ENCODE measurements at places on chromosomes 4 and X.

GRCh38 chr4:76955182-76955581 is 5.6 kb downstream of the SEPTIN11 start:
- no peak for DNase-seq

GRCh38 chrX:12580548-12580947 is 210.7 kb upstream of the PRPS2 start:
- DNase-seq = no peak

GRCh38 chr4:121449416-121449815 is 68.6 kb upstream of the QRFPR start:
- no peak for DNase-seq

- no peak for DNase-seq
These were observed 44.3 kb downstream of the IL21 start for GRCh38 chr4:122576261-122577188.

- DNase-seq = no peak
These were observed at the start of gene CLNK for GRCh38 chr4:10684631-10685030. Gene CLNK (minus strand): TSS chr4:10684768. CDS start chr4:10667869, 16,899 bp downstream.

DNA sequence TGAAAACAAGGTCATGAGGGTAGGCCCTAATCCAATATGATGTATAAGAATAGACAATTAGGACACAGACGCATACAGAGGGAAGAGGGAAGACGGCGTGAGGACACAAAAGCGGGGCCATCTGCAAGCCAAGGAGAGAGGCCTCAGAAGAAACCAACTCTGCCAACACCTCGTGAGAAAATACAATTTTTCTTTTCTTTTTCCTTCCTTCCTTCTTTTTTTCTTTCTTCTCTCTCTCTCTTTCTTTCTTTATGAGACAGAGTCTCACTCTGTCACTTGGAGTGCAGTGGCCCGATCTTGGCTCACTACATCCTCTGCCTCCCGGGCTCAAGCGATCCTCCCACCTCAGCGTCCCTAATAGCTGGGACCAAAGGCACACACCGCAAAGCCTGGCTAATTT is 1.5 kb upstream of the PKD2 start:
- DNase-seq = no peak

- no peak for DNase-seq
These were observed 80.6 kb downstream of the MFAP3L start for GRCh38 chr4:169945636-169946035.

- DNase-seq = peak; percentile 8
These were observed 56.7 kb upstream of the RASSF6 start for GRCh38 chr4:73676861-73677323.

GRCh38 chrX:37912304-37912703 is 64.9 kb upstream of the DYNLT3 start:
- no peak for DNase-seq

DNA sequence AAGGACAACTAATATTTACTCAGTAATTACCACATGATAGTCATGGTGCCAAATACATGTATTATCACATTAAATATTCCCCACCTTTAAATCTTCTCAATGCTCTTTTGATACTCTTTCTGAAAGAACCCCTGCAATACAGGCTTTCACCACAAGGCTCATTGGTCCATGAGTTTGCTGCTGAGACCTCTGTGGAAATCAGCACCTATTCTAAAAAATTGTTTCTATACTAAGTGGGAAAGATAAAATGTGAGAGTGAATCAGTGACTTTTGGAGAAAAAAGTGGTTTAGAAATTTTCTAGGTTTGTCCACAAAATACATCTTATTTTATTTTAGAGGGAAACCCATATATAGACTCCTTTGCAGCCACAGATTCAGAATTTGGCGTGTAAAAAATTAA is 257.3 kb downstream of the ZIC3 start:
- DNase-seq = no peak

DNA sequence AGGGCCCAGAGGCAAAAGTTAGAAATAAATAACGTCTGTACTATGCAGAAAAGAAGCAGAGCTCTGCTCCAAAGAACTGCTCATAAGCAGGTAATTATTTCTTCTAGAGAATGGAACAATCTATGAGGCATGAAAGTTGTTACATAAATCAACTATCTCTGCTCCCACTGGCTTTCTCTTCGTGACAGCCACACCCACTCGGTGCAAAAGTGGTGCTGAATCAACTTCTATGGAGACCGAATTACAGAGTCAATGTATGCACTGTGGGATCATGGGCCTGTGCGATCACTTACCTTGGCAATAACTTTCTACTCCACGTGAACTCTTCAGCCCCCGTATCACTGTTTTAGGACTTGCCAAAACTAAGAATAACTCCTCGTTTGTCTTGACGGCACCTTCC is 99.4 kb upstream of the ATXN3L start:
- DNase-seq = no peak

- DNase-seq = no peak
These were observed 238.1 kb downstream of the BMPR1B start for GRCh38 chr4:94995684-94996394.

DNA sequence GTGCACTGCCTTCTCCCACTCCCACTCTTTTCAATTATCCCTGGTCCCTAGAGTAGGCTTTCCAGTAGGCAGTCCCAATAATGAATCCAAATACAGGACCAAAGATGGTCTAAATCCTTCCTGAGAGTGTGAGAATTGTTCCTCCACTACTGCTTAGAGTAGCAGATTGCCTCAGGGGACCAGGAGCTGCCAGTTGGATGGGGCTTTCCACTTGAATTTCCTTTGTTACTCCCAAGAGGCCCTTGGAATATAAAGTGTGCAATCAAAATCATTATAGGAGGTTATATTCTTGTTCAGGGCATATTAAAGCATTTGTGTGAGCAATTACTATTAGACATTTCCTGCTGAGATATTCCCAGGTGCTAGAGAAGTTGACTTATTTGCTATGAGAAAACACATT is 156.6 kb upstream of the TLL1 start:
- DNase-seq = peak; percentile 53

GRCh38 chr4:92111493-92111892 is 192.3 kb upstream of the GRID2 start:
- DNase-seq = no peak

DNA sequence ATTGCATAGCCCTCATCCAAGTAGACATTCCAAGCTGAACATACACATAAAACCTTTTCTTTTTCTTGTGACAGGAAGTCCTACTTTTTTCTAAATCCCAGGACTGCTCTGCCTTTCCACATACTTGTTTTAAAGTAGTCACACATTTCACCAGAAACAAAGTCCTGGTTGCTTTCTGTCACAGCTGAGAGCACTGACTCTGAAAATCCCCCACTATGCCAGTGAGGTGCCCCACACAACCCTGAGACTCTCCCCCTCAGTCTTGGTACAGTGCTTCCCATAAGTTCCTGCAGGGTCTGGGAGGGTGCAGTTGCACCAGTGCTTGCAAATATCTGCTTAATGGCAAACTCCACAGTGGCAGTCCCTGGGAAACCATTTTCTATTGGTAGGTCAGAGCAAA is 84.2 kb downstream of the DCHS2 start:
- DNase-seq = no peak

GRCh38 chr4:52202931-52203330 is 151.8 kb downstream of the SPATA18 start:
- no peak for DNase-seq

- no peak for DNase-seq
These were observed 102.7 kb upstream of the RBPJ start for GRCh38 chr4:26217961-26218676.

DNA sequence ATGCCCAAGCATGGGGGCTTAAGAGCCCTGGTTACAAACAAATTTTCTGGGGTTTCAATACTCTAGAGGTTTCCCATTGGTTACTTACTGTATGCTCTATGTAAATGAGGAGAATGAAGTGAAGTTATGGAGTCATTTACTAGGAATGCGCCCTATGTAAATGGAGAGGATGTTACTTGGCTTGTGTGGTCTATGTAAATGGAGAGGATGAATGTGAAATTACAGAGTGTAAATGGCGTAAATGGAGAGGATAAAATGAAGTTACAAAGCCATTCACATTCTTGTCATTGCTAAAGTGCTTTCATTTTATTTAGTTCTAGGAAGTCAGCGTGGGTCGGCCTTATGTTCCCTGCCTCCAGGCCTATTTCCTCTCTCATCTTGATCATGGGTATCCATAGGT is 810.5 kb upstream of the ADGRL3 start:
- no peak for DNase-seq

- no peak for DNase-seq
These were observed 16.0 kb upstream of the SH3TC1 start for GRCh38 chr4:8182858-8183725.

DNA sequence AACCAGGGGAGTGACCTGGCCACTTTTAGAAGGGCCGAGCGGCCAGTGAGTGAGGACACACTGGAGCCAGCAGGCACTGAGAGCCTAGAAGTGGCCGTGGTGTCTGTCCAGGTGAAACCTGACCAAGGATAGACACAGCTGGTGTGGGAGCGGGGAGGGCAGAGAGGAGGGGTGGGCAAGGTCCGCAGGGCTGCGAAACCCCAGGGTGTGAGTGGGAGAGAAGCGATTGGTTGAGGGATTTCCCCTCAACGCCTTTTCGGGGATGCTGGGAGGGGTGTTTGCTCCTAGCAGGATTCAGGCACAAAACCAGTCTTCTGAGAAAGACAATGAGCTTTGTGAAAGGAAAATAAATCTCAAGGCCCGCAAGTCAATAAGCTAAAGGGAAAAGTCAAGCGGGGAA is 33.2 kb upstream of the ARSD start:
- no peak for DNase-seq

GRCh38 chr4:112910109-112910736 is 139.2 kb upstream of the ANK2 start:
- DNase-seq = no peak

- peak; percentile 35 for DNase-seq
These were observed 9.8 kb upstream of the FRAS1 start for GRCh38 chr4:78047366-78047765.

GRCh38 chrX:94961730-94962129 is 1287.7 kb downstream of the FAM133A start:
- DNase-seq = peak; percentile 28

GRCh38 chr4:77023920-77024319 is 51.9 kb downstream of the CCNI start:
- DNase-seq = no peak

DNA sequence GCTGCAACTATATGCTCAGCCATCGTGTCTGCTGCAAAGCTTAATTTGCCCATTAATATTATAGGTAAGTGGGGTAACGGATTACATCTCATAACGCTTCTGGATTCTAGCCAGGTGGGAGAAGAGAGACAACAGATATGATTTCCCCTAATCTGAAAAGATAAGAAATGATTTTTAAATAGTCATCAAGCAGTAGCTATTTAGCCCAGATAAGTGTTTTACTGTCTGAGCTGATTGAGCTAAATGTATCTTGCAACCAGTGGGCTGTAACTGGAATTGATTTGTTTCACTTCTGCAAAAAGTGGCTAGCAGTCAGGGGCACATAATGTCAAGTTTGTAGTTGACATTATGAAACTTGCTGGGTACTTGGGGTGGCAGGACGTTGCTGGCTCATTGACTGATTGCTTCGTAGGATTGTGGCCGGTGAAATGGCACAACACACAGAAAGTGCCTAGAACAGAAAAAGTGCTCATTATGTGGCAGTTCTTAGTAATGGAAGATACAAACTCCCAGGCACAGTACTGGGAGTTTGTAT is 18.5 kb downstream of the LAP3 start:
- DNase-seq = no peak

GRCh38 chr4:47505666-47506065 is 20.6 kb downstream of the ATP10D start:
- no peak for DNase-seq

- DNase-seq = no peak
These were observed 263.2 kb upstream of the ITM2A start for GRCh38 chrX:79630033-79631009.

- DNase-seq = no peak
These were observed 169.3 kb upstream of the NPY2R start for GRCh38 chr4:155039162-155039561.

GRCh38 chr4:121034017-121034416 is 38.3 kb downstream of the NDNF start:
- no peak for DNase-seq

GRCh38 chrX:153440556-153441135 is 5.2 kb downstream of the TREX2 start:
- no peak for DNase-seq

DNA sequence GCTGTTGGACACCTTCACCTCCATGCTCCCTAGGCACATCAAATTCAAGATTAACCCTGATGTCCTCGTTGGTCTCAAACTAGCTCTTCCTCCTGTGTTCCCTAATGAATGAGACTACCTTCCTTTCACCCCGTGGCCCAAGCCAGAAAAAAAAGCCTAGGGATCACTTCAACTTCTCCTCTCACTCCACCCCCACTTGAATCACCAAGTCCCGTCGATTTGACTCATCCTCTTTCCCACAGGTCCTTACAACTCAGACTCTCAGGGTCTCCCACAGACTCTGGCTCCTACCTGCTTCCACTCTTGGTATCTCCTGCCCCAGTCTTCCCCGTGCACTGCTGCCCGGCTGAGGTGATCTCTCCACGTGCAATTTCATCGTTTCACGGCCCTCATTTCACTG is 8.5 kb downstream of the SLC25A43 start:
- DNase-seq = no peak

- DNase-seq = no peak
These were observed 66.1 kb downstream of the RBMX2 start for GRCh38 chrX:130467936-130468335.

DNA sequence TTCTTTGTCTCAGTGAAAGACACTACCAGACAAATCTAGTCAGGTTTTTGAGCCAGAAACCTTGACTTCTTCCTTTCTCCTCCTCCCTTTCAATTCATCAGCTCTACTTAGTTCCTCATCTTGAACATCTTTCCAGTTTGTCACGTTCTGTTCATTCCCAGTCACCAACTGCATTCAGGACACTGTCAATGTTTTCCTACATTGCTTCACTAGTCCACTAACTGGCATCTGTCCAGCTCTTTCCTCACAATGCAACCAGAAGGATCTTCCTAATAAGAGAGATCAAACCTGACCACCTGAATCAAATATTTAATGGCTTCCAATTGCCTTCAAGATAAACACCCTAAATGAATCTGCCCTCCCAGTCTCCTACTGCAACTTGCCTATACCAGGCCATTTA is 52.5 kb downstream of the SYNPO2 start:
- DNase-seq = no peak

DNA sequence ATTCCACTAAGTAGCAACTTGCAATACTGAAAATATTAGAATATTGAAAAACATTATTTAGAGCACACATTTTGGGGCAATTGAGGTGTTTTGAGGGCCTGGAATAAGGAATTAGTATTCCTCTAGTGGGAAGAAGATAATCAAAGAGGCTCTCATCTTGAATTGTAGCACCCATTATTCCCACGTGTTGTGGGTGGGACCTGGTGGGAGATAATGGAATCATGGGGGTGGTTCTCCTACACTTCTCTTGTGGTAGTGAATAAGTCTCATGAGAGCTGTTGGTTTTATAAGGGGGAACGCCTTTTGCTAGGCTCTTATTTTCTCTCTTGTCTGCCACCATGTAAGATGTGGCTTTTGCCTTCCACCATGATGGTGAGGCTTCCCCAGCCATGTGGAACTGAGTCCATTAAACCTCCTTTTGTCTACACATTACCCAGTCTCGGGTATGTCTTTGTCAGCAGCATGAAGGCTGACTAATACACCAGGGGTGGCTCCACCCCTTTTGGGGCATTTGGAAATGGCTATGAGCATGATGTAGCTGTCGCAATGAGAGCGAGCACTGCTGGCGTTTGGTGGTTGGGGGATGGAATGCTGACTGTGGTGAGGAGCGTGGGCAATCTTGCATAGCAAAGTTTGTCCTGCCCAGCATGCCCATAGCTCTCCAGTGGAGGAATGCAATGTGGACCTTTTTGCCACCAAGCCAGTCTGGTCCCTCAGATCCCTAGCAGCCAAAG is 308.2 kb downstream of the FRMPD4 start:
- DNase-seq = no peak

- DNase-seq = no peak
These were observed 81.7 kb downstream of the PCDH7 start for GRCh38 chr4:30801876-30802275.

GRCh38 chrX:136954930-136955329 is 74.4 kb upstream of the RBMX start:
- peak; percentile 0 for DNase-seq

Measured in NCI-H1436 (cell line).